ENCODE measurements at places on chromosomes 5 and 9.
A peak's percentile ranks its signal among the peaks of the same experiment; 100 is the strongest.

DNA sequence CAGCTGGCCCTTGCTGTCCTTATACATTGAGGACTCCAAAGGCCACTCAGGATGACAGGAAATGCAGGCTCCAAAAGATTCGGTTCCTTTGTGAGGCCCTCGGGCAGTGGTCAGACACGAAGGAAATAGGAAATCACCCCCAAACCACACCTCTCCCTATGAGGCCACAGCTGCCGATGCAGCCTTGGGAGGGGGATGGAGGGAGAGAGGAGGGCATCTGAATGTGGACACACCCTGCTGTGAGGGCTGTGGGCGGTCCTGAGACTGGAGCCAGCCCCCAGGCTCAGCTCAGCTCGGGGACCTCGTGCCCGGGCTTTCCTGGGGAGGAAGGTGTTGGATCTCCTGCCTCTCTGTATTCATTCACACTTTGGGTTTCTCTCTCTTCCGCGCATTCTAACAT lies 2.7 kb upstream of the CLPTM1L start:
- no peak for DNase-seq

- DNase-seq = no peak
Observed at GRCh38 chr5:120152931-120153330, 311.2 kb upstream of the PRR16 start.

DNA sequence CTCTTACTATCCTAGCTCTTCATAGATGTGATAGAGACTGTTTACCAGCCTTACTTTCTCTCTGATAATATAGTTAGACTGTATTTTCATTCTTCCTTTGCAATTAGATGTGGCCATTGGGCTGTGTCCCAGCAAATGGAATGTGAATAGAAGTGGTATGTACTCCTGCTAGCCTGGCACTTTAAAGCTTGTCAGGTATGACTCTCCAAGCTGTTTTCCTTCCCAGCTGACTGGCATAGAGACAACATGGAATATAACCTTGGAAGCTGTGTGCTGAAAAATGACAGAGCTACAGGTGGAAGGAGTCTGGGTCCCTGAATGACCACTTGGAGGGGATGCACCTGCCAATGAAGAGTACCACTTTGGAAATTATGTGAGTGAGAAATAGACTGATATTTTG lies 116.2 kb downstream of the DIRAS2 start:
- no peak for DNase-seq

- no peak for DNase-seq
Observed at GRCh38 chr5:36726317-36726716, 119.9 kb downstream of the SLC1A3 start.

DNA sequence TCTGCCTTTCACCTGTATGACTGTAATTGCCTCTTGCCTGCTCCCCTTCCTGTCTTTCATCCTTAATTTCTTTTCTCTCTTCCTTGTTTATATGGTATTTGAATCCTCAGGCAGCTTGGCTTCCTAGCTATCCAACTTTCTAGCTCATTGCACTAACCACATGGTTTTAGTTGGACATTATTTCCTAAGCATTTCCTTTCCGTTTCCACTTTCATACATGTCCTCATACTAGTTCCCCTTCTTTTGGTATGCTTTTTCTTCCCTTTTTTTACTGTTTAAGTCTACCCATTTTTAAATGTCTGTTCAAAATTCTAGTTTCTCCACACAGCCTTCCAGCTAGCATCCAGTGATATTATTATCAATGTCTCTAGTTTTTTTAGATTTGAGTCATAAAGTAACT lies 6.6 kb downstream of the CWC27 start:
- no peak for DNase-seq

- no peak for DNase-seq
Observed at GRCh38 chr9:6938873-6939272, 181.1 kb downstream of the KDM4C start.

- no peak for DNase-seq
Observed at GRCh38 chr5:73625944-73626811, at the start of gene ARHGEF28. TSS of gene ARHGEF28 (plus strand) at chr5:73626196. CDS start at chr5:73684852, 58,656 bp downstream.

DNA sequence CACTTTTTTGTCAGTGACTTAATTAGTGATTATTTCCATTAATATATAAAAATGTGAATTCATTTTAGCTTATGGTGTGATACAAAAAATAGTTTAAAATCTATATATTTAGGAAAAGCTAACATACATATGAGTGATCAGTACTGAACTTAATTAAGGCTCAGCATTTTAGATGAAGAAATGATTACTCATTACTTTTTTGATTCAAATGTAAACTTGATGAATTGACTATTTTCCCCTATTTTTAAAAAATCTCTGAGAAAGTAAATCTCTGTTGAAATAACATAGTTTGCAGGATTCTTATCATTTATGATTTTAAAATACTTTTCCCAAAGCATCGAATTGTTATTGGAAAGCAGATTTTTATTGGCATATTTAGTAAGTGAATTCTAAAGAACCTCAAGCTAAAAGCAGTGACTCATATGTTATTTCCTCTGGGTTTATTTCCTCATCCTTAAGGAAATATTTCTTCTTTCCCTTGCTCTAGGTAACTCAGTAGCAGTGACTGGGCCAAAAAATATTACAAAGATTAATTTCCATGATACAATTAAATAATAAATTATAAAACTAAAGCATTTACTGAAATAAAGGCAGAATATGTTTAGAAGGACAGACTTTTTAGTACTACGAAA lies 290.6 kb downstream of the FER start:
- no peak for DNase-seq

- no peak for DNase-seq
Observed at GRCh38 chr5:124876566-124876965, 130.1 kb upstream of the ZNF608 start.

DNA sequence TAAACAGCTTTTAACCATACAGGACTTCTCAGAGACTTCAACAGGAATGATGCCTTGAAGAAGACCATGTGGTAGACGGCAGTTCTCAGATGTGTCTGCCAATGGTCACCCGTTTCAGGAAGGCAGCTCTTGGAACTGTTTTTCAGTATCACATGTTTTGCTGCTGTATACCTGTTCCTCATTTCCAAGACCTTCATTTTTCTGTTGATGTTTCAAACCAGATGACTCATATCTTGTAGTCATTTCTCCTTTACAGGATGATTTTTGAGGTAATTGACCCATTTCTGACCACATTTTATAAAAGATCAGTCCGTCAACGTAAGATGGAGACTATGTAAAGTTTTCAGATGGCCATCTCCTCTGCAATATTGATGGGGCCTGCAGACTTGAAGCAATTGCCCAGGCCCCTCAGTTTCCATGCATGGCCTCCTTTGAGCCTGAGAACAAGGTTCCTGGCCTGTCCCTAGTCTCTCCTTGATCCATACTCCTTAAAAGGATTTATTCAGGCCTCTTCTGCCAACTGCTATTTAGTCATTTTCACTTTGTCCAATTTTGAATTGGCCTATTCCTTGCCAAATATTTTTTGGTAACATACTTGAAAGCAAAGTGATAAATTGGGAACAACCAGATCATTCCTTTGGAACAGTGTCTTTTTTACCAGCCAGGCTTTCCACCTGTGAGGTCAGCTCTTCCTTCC lies 128.6 kb downstream of the PDZD2 start:
- no peak for DNase-seq

DNA sequence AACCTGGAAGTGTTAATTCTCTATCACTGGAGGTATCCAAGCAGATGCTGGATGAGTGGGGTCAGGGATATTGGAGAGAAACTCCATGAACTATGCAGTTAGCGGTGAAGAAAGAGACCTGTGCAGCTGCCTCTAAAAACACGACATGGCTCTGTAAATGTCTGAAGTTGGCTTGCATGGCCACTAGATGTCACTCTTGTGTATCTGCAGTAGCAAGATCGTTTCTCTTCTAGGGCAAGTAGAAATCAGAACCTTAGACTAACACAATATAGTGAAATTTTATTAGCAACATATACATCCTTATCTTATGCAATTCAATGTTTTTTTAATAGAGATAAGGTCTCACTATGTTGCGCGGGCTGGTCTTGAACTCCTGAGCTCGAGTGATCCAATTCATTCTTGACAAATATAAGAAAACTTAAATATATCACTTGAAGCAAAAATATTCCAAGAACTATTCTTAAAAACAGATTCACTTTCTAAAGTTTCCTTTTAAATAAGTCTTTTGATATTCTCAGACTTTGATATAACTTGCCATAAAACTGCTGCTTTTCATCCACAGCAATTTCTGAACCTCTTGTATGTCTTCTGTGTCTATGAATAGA lies 2.9 kb downstream of the OR2S2 start:
- peak; percentile 66 for DNase-seq

GRCh38 chr9:98380065-98380681 lies 124.7 kb upstream of the TBC1D2 start:
- no peak for DNase-seq

DNA sequence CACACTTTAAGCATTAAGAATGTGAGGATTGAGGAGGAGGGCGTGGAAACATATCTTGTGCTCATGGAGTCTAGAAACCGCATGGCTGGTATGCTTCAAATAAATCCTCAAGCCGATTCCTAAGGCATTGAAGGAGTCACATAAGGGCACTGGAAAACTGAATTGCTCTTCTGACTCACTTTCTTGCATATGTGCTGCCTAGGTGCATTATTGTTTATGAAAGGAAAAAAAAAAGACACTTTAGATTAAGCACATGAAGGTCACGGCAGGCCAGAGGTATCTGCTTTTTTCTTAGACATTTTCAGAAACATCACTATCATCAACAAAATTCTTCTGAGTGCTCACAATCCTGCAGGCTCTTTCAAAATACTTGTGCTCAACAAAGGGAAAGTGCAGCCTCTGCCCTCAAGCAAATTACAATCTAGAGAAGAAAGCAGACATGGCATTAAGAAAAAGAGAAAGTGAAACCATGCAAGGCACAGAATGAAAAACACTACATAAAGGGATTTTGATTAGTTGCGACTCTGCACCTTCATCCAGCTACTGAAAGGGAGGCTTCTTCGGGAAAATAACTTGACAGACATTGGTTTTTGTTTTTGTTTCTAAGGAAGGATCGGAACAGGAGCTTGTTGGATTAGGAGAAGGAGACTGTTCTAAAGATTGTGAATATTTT lies 2117.6 kb downstream of the MAT2B start:
- no peak for DNase-seq

- no peak for DNase-seq
Observed at GRCh38 chr5:13878357-13878756, 66.1 kb downstream of the DNAH5 start.

DNA sequence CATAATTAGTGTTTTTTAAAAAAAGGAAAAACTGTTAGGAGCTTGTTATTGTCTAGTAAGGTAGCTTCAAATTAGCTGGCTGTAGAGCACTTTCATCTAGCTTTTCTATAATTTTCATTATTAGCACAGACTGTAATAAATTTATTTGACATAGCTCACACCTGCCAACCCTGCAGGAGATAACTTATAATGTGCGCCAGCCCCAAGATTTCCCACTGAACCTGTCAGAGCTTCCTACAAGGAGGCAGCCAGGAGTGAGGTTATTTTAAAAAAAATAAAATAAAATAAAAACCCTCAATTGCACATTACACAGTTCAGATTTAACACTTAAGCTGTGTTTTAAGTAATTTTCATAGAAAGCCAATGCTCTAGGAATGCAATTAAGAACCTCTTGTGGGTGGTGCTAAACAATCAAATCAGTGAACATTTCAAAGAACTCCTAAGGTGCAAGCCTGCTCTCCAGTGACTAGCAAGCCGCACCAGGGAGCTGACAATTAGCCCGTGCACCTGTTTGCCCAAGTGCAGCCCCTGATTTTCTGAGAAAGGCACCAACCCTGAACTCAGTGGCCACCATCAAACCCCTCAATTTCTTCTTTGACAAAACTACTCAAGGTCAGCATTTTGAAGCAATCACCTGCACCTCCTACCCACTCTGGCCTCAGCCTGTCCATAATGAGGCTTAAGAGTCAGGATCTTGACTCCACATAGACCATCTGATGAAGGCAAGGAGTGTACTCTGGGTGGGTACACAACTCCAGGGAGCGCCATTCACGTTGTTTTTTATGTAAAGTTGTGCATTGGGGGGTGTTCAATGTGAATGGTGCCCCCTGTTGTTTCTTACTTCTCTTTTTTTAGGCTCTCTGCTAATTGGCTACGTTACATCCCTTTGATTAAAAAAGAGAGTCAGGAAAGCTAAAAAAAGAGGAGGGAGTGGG lies 385.3 kb upstream of the WWC1 start:
- DNase-seq = no peak

All from hematopoietic multipotent progenitor cell (in vitro differentiated cells).